ENCODE measurements at places on chromosomes 6 and 20.
A peak's percentile ranks its signal among the peaks of the same experiment; 100 is the strongest.

DNA sequence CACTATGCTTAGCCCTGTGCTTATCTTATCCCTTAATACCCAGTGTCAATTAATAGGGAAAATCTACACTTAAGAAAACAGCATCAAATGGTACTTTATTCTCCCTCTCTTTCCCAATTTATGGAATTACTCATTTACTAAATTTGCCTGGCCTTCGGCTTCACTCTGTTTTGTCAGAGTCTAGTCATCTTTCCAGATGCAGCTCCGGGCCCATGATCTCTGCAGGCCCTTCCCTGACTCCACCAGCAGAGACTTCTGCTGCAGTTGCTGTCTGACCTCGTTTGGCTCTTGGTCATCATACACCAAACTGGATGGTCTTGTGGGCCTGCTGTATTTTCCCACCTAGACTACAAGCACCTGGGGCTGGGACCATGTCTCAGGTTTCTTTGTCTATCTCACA, 27.4 kb downstream of the MRS2 start:
- no peak for DNase-seq

DNA sequence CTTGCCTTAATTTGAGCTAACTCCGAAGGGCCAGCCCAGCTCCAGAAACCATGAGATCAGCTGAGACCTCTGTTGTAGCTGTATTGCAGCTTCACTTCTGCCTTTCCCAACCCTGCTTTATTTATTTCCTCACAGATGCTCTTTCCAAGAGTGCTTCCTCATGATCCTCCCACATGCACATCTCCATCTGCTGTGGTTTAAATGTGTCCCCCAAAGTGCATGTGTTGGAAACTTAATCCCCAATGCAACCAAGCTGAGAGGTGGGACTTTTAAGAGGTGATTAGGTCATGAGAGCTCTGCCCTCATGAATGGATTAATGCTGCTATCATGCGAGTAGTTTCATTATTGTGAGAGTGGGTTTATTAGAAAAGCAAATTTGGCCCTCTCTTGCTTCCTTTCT, 164.4 kb upstream of the TAB2 start:
- no peak for DNase-seq

DNA sequence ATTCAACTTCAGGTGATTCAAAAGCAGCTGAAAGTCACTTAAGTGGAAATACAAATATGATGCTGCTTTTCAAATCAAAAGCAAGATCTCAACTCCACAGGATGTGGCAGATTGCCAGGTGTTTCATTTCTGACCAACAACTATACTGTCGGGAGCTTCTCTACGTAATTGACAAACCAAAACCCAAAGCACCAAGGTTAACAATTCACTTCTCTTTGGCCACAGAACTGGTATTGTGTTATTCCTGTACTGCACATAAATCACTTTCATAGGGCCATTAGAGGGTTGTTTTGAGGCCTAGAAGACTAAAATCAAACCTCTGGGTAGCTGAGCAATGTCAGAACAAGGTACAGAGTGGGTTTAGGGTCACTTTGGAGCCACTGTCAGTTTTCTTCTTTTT, 169.7 kb downstream of the HAO1 start:
- DNase-seq: peak; percentile 2

DNA sequence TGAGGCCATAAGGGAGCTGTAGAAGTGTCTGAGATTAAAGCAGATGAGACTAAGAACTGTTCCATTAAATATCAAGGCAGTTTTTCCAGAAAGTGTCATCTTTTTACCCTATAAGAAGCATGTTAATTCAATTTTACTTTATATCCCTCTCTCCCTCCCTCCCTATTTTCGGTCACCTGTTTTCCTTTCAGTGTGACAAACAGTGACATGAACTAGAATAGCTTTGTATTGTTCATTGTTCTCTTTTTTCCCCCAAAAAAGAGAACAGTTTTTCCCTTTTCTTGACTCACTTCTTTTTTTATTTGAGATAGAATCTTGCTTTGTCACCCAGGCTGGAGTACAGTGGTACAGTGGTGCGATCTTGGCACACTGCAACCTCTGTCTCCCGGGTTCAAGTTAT, 269.3 kb downstream of the ZFAND3 start:
- no peak for DNase-seq

- no peak for DNase-seq
Measured at GRCh38 chr6:128710315-128710714, 172.6 kb upstream of the LAMA2 start.

- DNase-seq: no peak
Measured at GRCh38 chr6:28969129-28969528, 36.0 kb downstream of the ZNF311 start.

DNA sequence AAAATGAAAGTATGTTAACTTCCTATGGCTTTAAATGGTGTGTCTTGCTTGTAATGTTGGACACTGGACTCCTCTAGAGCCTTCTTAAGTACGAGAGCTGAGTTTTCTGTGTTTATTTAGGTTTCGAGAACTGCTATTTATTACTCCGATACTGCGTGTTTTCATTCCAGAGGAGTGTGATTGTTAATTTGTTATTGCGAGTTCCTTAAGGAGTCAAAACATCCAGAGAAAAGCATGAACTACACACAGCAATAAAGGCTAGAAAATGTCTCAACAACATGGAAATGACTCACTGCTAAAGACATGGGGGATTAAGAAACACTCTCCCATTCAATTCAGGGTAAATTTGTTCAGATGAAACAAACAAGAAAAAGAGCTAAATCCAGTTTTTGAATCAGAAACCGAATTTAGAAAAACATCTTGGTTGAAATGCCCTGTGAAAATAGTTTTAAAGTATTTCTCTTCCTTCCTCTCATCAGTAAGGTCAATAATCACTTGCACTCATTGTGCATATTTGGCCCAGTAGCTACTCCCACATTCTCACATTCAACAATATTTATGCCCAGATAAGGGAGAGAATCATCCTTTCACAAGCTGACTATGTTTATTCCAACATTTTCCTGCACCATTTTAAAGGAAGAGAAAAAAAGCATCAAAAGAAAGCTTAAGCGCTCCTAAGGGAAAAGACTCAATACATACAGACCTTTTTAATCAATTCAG, 36.0 kb downstream of the ATXN1 start:
- no peak for DNase-seq

DNA sequence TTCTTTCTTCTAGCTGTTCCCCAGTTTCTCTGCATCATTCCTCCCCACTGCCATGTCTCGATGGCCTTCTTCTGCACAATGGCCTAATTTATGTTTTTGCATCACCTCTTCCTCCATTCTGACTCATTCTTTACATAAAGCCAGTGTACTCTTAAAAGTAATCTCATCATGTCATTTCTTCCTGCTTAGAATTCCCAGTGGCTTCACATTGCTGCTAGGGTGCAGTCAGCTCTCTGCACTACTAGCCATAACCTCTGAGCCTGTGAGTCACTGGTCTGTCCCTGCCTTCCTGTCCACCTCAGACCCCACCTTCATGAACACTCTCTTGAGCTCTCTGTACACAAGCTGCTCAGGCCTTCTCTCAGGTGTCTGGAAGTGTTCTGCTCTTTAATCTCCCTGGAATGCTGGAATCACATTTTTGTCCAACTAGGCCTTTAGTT, 24.1 kb upstream of the TRIM27 start:
- DNase-seq: no peak
